ENCODE measurements at places on chromosomes 5 and 9. TPM values are rescaled to one million over a fixed set of nuclear protein-coding genes. Genes with fewer than 3 reads are reported as not detected.

Gene ZNF483
- 2.8 TPM for total RNA-seq

GRCh38 chr5:111984044-111984443 is 227.1 kb upstream of the NREP start:
- H3K27ac ChIP-seq, result no peak overlapping the region
- peaks cover 4% of the 10 kb centered on the region for H3K36me3 ChIP-seq
- no peak for DNase-seq
- no peak overlapping the region for H3K4me3 ChIP-seq
- no peaks in the 10 kb centered on the region for H3K27me3 ChIP-seq

Gene NFIL3
- total RNA-seq, result 28.7 TPM

DNA sequence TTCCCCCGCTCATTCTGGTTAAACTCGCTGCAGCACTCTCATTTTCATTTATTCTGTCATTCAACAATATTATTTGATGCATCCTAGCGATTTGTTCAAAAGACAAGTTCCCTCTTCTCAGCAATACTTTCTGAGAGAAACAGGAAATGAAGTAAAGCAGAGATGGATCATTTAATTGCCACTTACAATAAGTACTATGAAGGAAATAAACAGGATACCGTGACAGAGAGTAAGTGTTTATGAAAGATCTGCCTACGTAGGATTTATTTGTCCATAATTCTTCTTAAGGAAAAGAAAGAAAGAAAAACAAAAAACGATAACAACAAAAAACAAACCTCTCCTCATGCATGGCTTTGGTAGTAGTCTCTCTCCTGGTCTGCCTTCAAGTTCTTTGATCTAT is 406.8 kb upstream of the ZNF608 start:
- H3K36me3 ChIP-seq, result no peaks in the 10 kb centered on the region
- H3K4me3 ChIP-seq, result no peak overlapping the region
- peak overlapping the region; percentile 3 for H3K27ac ChIP-seq
- DNase-seq, result no peak
- peaks cover 10% of the 10 kb centered on the region for H3K27me3 ChIP-seq
- H3K4me1 ChIP-seq, result no peaks in the 10 kb centered on the region

DNA sequence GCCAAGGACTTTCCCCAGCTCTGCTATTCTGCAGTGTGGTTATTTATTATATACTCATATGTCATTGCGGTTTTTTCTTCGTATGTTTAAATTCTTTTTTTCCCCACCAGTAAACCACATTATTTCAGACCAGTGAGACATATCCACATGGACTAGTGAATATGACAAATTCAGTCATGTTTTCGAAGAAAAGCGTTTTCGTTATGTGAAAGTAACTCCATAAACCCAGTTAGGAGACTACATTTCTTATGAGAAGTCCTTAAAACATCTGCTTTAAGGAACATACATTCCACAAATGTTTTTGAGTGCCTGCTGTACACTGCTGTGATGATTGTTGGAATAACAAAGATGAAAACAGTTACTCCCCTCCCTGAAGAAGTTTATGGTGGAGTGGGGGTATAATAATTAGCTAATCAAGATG is 591.8 kb upstream of the CLINT1 start:
- no peak for DNase-seq
- H3K27me3 ChIP-seq, result no peaks in the 10 kb centered on the region
- H3K4me1 ChIP-seq, result no peaks in the 10 kb centered on the region
- H3K4me3 ChIP-seq, result no peak overlapping the region
- H3K36me3 ChIP-seq, result peaks cover 3% of the 10 kb centered on the region

- no peak for DNase-seq
- no peak overlapping the region for H3K4me3 ChIP-seq
- peaks cover 6% of the 10 kb centered on the region for H3K36me3 ChIP-seq
- H3K27ac ChIP-seq, result no peak overlapping the region
- H3K4me1 ChIP-seq, result peaks cover 2% of the 10 kb centered on the region
Measured at GRCh38 chr5:15103864-15104263, 232.3 kb upstream of the ANKH start.

DNA sequence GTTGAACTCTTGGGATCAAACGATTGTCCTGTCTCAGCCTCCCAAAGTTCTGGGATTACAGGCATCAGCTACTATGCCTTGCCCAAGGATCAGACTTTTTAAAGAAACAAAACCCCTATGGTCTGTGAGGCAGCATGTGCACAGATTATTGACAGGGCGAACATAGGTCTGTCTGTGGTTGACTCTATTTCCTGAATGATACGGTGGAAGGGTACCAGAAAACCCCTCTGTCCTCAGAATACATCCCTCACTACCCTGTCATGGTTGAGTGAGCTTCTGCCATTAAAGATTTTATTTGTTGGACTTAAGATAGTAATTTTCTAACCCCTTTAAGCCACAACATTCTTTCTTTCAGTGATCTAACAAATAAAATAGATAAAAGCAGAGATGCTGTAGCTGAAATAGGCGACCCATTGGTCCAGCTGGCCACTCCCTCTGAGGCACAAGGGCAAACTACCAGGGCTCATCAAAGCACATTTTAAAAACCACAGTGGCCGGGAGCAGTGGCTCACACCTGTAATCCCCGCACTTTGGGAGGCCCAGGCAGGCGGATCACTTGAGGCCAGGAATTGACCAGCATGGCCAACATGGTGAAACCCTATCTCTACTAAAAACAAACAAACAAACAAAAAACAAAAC is 84.9 kb upstream of the ANKRD55 start:
- DNase-seq, result no peak
- H3K27me3 ChIP-seq, result peaks cover 5% of the 10 kb centered on the region
- H3K27ac ChIP-seq, result no peak overlapping the region
- no peaks in the 10 kb centered on the region for H3K4me1 ChIP-seq
- H3K4me3 ChIP-seq, result no peak overlapping the region

DNA sequence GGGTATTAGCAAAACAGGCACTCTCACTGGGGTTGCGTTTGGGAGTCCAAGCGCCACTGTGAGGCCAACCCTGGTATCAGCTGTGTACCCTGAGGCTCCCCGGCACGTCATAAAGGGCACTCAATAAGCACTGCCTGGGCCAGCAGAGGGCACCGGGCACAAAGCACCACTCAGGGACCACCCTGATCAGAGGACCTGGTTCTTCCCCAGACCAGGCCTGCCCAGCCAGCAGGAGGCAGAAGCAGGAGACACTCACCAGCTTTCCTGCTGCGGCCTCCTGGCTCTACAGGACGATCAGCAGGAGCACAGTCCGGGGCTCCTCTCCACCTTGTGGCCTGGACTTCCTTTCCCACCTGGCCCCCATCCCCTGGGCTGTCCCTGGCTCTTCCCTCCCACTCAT is 12.6 kb downstream of the MGAT1 start:
- DNase-seq, result no peak
- H3K4me1 ChIP-seq, result peaks cover 22% of the 10 kb centered on the region
- peak overlapping the region; percentile 78 for H3K27ac ChIP-seq
- H3K36me3 ChIP-seq, result peaks cover 5% of the 10 kb centered on the region

DNA sequence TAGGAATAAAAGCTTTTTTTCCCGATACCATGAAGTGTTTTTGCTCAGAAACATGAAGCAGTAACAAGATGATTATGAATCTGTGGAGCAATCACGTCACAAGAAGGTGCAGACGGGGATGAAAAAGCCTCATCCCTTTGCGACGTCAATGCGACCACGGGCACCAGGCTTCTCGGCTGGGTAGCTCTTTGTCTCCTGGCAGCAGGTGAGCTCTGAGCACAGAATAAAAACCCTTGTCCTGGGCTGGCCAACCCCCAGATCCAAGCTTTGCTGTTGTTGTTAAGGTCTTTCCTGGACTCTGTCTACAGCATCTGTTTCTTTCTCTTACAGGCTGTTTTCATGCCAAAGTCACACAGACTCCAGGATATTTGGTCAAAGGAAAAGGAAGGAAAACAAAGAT is 113.8 kb downstream of the ANKRD18B start:
- DNase-seq, result no peak
- peaks cover 53% of the 10 kb centered on the region for H3K27me3 ChIP-seq
- no peaks in the 10 kb centered on the region for H3K36me3 ChIP-seq
- no peak overlapping the region for H3K27ac ChIP-seq
- H3K4me3 ChIP-seq, result no peak overlapping the region

Gene SPATA31A3
- total RNA-seq, result not detected

- H3K4me3 ChIP-seq, result no peak overlapping the region
- H3K36me3 ChIP-seq, result no peaks in the 10 kb centered on the region
- H3K27me3 ChIP-seq, result no peaks in the 10 kb centered on the region
- H3K4me1 ChIP-seq, result peaks cover 14% of the 10 kb centered on the region
- H3K27ac ChIP-seq, result no peak overlapping the region
Measured at GRCh38 chr9:6956879-6957278, 199.1 kb downstream of the KDM4C start.

DNA sequence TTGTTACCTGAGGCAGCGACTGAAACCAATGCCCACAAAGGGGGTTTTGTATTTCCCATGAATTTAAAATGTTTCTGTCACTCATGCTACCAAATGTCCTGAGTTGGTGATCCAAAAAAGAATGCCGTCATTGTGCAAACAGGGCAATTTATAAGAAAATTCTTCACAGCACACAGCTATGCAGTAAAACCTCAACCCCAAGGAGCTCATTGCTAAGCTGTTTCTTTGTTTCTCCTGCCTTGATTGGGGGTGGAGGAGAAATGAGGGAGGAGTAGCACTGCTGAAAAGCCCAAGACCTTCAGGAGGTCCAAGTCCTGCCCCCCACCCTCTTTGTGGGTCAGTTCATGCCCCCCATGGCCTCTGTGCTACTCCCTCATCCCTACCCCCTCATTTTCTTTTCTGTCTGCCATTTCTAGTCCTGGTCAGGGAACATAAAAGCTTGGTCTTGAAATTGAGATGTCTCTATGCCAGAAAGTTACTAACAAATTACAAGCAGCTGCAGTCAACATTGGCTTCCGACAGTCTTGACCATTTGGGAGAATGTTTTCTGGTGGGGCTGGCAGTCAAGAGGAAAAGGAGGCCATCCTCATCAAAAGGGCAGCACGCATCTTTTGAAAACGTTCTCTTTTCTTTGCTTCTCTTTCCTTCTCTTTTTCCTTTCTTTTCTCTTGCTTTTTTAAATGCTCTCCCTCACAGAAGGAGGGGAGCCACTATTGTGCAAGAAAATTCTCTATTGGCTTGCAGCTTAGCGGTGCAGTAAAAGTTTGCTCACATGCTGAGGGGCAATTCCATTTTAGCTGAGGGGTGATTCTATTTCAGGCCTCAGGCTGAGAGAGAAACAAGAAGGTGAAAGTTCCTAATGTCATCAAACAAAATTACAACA is 133.3 kb downstream of the GCNT1 start:
- DNase-seq, result no peak
- H3K4me3 ChIP-seq, result peak overlapping the region; percentile 12
- H3K27ac ChIP-seq, result no peak overlapping the region
- H3K36me3 ChIP-seq, result no peaks in the 10 kb centered on the region

DNA sequence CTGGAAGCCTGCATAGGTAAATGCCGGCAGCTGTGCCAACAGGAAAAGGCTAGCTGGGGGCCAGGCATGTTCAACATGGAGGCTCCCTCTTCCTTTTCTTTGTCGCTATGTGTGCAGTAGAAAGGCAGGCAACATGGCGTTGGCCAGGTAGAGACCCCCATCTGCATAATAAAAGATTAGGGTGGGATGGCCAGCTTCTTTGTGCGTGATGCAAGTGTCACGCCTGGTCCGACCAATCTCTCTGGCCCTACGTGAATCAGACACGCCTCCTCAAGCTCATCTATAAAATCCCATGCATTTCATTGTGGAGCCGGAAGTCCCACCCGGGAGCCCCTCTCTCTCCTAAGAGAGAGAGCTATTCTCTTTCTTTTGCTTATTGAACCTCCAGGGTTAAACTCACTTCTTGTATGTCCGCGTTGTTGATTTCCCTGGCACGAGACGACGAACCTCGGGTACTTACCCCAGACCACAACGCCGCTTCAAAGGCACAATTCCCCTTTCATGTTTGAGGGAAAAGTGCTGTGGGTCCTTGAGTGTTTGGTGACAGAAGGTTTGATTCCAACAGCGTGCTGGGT is 25.0 kb upstream of the C5orf47 start:
- no peak overlapping the region for H3K4me3 ChIP-seq
- H3K4me1 ChIP-seq, result no peaks in the 10 kb centered on the region
- peaks cover under 1% of the 10 kb centered on the region for H3K27me3 ChIP-seq
- DNase-seq, result no peak
- no peak overlapping the region for H3K27ac ChIP-seq
- no peaks in the 10 kb centered on the region for H3K36me3 ChIP-seq

GRCh38 chr5:26761446-26761845 is 276.9 kb downstream of the CDH9 start:
- DNase-seq, result no peak
- H3K27me3 ChIP-seq, result no peaks in the 10 kb centered on the region
- no peak overlapping the region for H3K27ac ChIP-seq
- H3K36me3 ChIP-seq, result no peaks in the 10 kb centered on the region
- no peak overlapping the region for H3K4me3 ChIP-seq

DNA sequence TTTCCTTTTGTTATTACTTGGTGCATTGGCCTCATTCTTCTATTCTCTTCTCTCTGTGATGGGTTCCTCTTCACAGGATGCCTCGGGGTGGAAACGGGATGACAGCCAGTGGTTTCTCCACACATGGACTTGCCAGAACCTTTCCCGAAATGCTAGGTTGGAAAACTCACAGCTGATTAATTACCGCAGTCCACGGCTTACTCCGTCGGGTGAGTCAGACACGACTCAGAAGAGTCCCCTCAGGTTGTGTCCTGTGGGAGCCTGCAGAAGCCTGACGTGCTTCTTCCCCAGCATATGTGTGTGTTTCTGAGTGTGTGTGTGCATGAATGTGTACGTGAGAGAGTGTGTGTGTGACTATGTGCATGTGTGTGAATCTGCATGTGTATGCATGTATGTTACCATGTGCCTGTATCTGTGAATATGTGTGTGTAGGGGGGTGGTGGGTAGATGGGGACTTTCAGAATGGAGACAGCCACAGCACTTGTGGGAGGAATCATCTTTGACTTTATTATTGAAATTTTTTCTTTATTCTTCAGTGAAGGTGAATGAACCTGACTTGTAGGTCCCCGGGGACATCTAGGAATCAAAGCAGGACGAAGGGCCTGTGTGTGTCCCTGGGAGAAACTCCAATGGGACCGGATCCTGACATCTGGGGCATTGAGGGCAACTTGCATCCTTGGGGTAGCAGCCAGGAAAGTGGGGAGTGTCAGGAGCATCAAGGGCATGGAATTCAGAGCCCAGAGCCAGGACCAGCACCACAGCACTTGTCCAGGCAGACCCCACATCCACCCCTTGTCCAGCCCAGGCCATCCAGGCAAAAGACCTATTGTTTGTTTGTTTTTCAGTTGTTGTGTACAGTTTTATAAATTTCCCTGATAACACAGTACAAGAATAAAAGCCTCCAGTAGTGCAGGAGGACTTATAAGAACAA is 21.9 kb upstream of the MED10 start:
- H3K4me1 ChIP-seq, result no peaks in the 10 kb centered on the region
- no peak overlapping the region for H3K4me3 ChIP-seq
- H3K36me3 ChIP-seq, result no peaks in the 10 kb centered on the region
- peaks cover 48% of the 10 kb centered on the region for H3K27me3 ChIP-seq
- no peak for DNase-seq

Gene PRR7
- total RNA-seq, result 0.83 TPM

Gene DRD1
- total RNA-seq, result not detected

Gene PCSK1
- total RNA-seq, result not detected

Gene MEGF10
- total RNA-seq, result not detected

Gene ANKRD31
- total RNA-seq, result 0.22 TPM

GRCh38 chr5:111313017-111313724 is 89.0 kb downstream of the CAMK4 start:
- H3K4me3 ChIP-seq, result no peak overlapping the region
- no peaks in the 10 kb centered on the region for H3K4me1 ChIP-seq
- no peaks in the 10 kb centered on the region for H3K27me3 ChIP-seq
- no peaks in the 10 kb centered on the region for H3K36me3 ChIP-seq
- no peak for DNase-seq
- no peak overlapping the region for H3K27ac ChIP-seq
